Activated CD8-positive, alpha-beta memory T cell treated with anti-CD3 and anti-CD28 coated beads for 1 hour (primary cell): ENCODE measurements at places on chromosomes 4 and X.

DNA sequence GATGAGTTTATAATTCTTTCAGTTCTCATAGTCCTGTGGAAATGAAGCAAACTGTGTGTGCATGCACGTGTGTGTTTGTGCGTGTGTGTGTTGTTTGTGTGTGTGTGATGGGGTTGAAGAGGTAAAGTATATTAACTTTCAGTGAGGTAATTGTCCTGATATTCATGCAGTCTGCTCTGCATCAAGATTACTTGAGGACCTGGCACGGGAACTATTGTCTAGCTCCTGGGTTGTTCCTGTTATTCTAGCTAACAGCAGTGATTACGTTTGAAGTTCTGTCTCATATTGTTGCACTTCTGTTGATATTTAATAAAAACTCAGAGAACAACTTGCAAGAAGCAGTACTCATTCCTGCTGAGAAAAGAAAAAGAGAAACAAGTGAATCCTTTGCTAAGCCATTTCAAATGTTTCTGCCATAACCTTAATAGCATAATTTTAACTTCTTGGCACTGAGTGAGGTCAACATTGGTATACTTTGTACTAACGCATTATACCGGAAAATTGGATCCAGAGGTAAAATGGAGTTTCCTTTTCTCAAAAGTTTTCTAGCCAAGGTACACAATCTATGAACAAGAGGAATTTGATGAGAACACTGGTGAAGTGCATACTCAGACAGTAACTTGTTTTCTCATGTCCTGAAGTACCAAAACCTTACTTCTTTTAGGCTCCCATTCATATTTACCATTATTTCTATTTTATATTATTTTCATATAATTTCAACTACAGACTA is 113.2 kb downstream of the SPCS3 start:
- DNase-seq = no peak

DNA sequence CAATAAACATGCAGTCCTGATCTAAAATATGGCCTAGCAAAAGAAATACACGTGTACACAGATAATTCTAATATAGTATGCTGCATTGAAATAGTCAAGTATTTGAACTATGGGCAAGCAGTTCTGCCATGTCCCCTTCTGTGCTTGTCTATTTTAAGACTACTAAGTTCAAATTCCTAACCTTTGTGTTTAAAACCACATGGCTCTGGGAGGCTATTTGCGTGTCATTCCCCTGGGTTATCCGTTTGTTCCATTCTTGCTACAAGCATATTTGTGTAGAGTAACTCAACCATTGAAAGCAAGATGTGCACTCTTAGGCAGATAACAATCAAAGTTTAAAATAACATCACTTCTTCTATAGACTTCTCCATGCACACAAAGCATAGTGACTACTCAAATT is 25.4 kb upstream of the TBC1D1 start:
- DNase-seq = no peak

GRCh38 chrX:41116948-41117347 is 31.7 kb downstream of the USP9X start:
- no peak for DNase-seq

DNA sequence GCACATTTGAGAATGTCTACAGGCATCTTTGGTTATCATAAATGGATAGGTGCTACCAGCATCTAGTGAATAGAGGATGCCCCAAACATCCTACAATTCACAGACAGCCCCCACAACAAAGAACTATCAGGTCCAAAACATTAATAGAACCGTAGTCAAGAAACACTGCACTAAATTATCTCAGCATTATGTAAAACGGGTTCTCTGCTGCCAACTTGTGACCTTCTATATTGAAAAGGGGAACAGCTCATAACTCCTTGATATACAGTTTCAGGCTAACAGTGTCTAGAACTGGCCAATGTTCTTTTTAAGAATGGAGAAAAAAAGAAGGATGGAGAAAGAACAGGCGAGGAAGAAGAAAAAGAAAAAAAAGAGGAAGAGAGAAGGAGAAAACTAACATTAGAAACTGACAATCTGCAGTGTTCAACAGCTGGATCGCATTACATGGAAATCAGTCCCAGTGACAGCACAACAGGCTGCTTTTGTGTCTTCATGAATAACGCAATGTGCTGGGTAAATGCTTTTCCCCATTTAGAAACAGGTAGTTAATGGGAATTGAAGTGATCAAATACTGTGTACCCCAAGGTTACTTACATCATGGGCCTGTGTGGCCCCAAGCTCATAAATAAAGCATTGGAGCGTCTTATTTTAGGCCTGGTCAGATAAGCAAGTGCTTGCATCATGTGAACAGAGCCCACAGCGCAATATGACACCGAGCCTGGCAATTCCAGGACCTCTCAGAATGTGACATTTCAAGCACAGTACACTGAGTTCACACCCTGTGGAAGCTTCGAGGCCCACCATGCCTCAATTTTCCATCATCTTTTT is 339.5 kb downstream of the DHX15 start:
- no peak for DNase-seq

DNA sequence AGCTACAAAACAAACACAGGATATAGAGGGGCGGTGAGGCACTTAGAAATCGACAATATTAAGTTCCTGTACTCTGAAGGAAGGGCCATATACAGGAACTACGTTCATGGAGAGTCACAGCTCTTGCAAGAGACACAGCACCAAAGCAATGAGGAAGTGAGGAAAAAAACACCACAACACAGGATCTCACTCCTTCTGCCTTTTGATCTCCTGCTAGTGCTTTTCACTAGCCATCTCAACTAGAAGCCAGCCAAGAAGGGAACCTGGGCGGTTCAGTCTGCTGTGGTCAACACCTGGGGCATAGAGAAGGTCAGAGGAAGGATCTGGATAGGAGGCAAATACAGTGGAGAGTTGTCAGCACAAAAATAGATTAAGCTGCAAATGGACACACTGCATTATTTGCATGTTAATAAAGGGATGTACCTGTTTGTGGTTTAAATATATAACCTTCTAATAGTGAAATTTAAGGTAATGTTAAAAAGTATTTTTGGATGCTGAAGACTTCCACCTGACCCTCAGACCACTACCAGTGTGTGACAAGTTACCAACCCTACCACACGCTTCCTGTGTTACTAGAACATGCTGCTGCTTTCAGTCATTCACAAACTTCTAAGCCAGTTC is 104.6 kb downstream of the DTHD1 start:
- DNase-seq = no peak
